ENCODE measurements at places on chromosomes 7 and 10.
A peak's percentile ranks its signal among the peaks of the same experiment; 100 is the strongest.

DNA sequence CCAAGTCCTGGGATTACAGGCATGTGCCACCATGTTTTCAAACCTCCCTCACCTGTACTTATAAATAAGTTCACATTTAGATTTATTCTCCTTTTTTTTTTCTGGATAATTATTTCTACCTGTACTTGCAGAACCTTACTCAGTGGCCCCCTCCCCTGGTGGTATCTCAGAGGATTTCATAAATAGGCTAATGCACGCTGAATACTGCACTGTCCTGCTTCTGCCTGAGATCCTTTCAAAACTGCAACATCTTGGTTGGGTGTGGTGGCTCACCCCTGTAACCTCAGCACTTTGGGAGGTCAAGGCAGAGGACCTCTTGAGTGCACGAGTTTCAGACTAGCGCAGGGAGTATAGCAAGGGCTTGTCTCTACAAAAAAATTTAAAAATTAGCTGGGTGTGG lies 4.6 kb upstream of the BLVRA start:
- no peak for DNase-seq

DNA sequence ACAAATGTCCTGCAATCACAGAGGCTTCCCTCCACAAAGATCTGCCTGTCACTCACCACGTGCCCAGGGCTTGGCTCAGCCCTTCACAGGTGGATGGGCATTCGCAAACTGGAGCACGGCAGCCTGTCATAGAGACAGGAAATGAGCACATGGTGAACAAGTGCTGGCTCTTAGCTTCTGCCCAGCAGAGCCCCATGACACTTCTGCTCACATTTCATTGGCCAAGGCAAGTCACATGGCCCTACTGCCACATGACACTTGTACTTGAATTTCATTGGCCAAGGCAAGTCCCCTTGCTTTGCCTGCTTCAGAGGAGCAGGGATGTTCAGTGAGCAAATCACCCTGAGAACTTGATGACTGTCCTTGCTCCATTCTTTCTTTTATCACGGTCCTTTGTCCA lies 110.8 kb upstream of the PPP2R2D start:
- no peak for DNase-seq

GRCh38 chr7:29139191-29139590 lies 7.1 kb downstream of the CPVL start:
- DNase-seq = no peak

DNA sequence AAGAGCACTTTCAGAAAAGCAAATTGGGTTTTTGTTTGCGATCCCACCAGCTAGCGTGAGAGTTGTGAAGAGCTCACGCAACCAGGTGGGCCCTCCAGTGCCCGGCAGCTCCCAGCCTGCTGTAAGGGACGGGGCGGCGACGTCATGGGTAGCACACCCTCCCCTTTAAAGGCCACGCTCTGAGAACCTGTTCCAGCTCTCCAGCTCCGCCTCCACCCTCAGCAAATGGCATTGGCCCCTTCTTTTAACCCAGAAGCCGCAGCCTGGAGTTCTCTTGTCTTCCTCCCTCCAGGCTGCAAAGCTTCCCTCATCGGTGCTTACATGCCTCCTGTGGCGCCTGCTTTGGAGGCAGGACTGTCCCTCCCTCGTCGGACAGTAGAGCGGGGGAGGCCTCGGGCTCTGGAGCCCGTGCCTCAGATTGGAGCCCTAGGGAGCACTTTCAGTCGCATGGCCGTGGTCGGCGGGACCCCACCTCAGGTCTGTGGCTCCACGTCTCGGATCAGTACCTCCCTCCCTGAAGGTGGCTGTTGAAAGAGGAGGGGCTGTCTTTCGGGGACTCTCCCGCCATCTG lies 32.9 kb downstream of the WIPI2 start:
- no peak for DNase-seq

DNA sequence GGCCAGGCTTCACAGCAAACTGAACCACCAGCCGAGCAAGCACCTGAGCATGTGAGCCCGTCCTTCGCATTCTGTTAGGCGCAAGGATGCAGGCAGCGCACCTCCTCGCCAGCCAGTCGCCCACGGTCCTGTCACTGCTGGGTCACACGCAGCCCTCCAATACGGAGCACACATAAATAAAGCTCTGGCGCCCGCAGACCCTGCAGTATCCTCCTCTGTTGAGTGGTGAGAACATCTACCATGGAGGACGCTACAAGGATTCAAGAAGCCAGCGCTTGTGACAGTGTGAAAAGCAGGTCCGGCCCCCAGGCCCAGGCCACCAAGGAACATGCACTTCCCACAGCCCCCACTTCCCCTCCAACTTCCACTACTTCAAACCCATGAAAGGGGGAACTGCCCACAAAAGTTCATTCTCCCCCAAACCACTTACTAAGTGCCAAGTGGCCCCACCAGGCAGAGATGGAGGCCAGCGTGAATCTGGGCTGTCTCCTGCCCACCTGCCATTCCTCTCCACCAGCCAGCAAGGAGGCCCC lies 34.8 kb downstream of the VOPP1 start:
- no peak for DNase-seq

- no peak for DNase-seq
Measured at GRCh38 chr7:95141755-95142154, 182.6 kb downstream of the PON1 start.

- DNase-seq = peak; percentile 49
Measured at GRCh38 chr7:130961128-130961601, 227.2 kb upstream of the KLF14 start.

DNA sequence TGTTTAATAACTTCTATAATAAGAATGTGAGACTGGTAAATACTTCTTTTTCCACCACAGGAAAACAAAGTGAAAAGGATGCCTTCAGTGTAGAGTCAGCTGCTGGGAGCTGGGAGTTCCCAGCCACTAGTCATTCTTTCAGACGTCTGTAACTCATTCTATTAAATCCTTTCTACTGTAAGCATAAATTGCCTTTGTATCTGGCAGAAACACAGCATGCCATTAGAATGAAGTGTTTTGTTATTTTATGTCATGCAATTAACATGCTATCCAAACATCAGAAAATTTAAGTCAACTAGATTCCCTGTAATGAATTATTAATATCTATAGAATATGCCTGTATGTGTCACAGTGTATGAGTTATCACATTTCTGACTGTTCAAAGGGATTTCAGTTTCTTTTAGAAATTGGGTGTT lies 14.3 kb downstream of the BPGM start:
- no peak for DNase-seq

DNA sequence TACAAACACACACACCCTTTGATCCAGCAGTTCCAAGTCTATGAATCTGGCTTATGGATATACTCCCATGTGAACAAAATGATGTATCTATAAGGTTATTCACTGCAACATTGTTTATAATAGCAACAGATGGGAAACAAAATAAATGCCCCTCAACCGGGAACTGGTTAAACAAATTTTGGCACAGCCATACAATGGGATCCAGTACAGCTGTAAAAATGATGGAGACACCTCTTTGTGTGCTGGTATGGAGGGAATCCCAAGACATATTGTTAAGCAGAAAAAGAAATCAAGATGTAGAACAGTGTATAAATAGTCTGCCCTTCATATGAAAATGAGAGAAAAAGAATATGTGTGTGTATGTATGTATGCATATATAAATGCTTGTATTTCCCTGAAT lies 155.5 kb downstream of the SNX10 start:
- DNase-seq = no peak

GRCh38 chr7:104980841-104981671 lies 32.9 kb upstream of the KMT2E start:
- no peak for DNase-seq

DNA sequence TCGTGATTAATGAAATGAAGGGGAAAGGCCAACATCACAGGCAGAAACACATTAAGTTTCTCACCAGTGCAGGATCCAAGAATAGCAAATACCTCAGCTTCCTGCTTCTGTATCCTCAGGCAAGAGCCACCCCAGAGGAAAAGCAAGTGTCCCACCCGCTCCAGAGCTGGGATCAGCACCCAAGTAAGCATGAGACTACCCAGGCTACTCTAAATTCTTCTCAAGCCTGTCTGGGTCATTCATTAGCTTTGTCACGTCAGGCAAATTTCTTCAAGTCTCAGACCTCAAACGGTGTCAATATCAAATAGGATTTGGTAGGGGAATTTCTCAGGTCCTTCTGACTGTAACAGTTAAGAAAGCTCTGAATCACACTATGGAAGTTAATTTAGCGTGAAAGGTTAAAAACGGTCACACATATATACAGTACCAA lies 59.0 kb downstream of the GNA12 start:
- no peak for DNase-seq

DNA sequence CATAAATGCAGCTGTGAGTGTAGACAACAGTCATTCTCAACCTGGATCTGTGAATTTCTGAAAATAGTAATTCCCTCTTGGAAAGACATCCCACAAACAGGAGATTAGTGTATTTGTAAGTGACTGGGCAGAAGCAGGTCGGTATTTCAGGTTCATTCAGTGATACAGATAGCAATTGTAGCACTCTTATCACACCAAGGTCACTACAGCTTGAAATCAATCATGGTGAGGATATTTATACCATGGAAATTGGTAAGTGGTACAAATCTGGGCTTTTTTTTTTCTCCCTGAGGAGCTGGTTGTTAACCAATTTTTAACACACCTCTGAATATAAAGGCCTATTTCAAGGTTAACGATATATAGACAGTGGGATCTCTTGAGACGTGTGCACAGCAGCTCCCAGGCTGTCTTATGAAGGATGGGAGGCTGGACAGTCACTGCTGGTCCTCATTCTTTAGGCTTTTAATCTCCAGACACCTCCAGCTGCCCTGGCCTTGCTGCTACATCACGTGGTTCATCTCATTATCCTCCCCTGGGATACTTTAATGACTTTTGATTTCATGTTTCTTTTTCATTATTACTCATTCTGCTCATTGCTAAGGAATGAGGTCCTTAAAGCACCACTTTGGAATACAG lies 87.1 kb downstream of the ITGA8 start:
- DNase-seq = no peak

GRCh38 chr10:82266438-82266837 lies 391.4 kb downstream of the NRG3 start:
- DNase-seq = no peak

DNA sequence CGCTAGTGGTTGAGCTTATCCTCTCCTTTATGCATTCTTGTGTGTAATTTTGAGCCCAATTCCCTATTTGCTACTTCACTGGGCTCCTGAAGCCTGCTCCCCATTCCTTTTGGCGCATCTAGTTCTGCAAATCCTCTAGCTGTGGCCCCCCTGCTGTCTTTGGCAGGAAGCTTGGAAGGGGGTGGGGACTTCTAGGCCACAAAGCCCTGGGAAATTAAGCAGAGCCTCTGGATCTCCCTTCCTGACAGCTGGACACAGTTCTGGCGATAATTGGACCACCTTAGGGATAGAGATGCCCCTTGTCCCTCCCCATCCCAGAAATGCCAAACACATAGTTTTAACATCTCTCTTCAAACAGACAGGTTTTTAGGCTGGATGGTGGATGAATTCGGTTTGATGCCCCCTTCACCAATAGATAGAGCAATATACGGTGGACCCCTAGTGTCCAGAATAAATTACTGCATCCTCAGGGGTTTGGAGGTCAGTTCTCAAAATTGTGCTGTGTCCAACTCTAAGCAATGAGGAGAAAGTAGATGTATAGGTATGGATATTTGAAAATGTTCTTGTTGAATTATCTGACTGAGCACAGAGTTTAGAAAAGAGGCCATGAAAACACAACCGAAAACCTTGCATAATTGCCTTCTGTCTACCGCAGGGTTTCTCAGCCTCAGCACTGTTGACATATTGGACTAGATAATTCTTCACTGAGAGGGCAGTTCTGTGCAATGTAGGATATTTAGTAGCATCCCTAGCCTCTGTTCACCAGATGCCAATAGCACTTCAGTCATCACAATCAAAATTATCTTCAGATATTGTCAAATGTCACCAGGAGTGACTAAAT lies 75.5 kb downstream of the PAPSS2 start:
- DNase-seq = no peak

GRCh38 chr7:140541513-140542227 lies 62.4 kb upstream of the MKRN1 start:
- no peak for DNase-seq

- DNase-seq = no peak
Measured at GRCh38 chr10:47173929-47174442, 126.0 kb upstream of the GDF10 start.

DNA sequence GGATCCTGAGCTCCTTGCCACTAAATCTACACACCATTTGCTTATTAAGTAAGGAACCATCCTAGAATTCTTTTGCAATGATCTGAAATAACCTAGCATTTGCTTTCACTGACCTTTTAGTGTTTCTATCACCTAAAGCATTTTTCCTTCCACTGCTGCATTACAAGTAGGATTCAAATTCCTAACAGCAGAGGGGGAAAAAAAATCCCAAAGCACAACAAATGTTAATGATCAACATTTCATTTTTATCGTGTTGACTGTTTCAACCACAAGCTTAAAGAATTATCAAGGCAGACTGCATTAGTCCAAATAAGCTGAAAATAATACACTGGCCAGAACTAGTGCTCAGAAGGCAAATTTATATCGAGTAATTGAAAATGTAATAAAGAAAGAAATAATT lies 174.7 kb upstream of the TCF7L2 start:
- no peak for DNase-seq

DNA sequence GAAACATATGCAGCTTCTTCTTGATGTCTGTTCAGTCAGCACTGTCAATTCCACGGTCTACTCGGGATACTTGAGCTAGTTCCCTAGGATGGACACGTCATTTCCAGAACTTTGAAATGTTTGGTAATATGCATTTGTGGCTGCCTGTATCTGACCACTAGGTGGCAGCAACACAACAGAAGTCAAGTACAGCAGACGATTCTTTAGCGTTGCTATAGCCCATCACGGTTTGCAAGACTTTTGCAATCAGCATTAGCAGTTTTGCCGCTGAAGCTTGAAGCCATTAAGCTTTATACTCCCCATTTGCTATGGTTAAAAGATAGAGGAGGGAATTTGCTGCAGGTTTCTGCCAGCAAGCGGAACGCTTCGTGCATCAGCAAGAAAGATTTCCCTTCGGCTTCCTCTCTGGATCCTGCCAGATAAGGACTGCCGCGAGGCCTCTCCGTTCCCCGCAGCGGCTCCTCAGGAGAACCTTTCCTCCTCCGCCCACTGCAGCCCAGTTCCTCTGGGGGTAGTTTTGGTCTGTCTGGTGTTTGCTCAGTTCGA lies 63.5 kb downstream of the ABCC2 start:
- DNase-seq = peak; percentile 37

GRCh38 chr7:36755484-36755883 lies 31.2 kb upstream of the AOAH start:
- no peak for DNase-seq

GRCh38 chr7:18330548-18330947 lies 165.0 kb upstream of the HDAC9 start:
- DNase-seq = no peak

DNA sequence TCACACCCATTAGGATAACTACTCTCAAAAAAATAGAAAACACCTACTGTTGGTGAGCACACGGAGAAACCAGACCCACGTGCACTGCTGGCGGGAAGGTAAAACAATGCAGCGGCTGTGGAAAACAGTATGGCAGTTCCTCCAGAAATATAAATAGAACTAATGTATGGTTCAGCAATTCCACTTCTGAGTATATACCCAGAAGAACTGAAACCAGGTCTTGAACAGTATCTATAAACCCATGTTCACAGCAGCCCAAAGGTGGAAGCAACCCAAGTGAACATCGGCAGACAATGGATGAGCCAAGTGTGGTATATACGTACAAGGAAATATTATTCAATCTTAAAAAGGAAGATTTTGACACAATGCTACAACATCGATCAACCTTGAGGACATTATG lies 164.7 kb downstream of the ZMYND11 start:
- no peak for DNase-seq

- DNase-seq = no peak
Measured at GRCh38 chr10:48844616-48845015, 95.0 kb downstream of the LRRC18 start.

GRCh38 chr7:157457355-157458253 lies 120.8 kb downstream of the DNAJB6 start:
- no peak for DNase-seq

All from stimulated activated CD4-positive, alpha-beta T cell treated with anti-CD3 and anti-CD28 coated beads, TNF-alpha, amount 100 ng/mL, for 1 hour (primary cell).